ENCODE measurements at places on chromosomes 7 and 10. TPM values are rescaled to one million over a fixed set of nuclear protein-coding genes. Genes with fewer than 3 reads are reported as not detected.

The LEP gene
- not detected for total RNA-seq

The CAV1 gene
- 284 TPM for total RNA-seq

- H3K4me3 ChIP-seq, result no peak overlapping the region
- peaks cover 33% of the 10 kb centered on the region for H3K27me3 ChIP-seq
- no peaks in the 10 kb centered on the region for H3K36me3 ChIP-seq
Measured at GRCh38 chr10:45053569-45054100, 52.9 kb downstream of the ZNF22 start.

The DPCD gene
- total RNA-seq, result 44.2 TPM

The PIK3CG gene
- not detected for total RNA-seq

DNA sequence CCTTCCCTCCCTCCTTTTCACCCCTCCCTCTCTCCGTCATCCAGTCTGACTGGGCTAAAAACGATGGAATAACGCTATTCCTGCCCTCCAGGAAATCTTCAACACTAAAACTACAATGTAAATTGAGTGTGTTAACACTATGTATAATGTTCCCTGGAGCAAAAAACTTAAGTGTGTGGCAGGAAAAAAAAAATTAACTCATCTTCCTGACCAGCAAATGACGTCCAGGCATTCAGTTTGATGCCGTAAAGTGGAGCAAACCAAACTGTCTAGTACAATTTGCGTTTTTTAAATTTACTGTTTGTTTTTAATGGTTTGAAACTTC is 545 bp upstream of the MTPN start:
- H3K36me3 ChIP-seq, result 0 out of 2 replicates have a peak, but pooled peaks cover 2% of the 10 kb centered on the region
- H3K4me1 ChIP-seq, result peaks cover 33% of the 10 kb centered on the region
- DNase-seq, result no peak
- H3K27ac ChIP-seq, result no peak overlapping the region
- no peaks in the 10 kb centered on the region for H3K27me3 ChIP-seq

The PTPRN2 gene
- 3.6 TPM for total RNA-seq

DNA sequence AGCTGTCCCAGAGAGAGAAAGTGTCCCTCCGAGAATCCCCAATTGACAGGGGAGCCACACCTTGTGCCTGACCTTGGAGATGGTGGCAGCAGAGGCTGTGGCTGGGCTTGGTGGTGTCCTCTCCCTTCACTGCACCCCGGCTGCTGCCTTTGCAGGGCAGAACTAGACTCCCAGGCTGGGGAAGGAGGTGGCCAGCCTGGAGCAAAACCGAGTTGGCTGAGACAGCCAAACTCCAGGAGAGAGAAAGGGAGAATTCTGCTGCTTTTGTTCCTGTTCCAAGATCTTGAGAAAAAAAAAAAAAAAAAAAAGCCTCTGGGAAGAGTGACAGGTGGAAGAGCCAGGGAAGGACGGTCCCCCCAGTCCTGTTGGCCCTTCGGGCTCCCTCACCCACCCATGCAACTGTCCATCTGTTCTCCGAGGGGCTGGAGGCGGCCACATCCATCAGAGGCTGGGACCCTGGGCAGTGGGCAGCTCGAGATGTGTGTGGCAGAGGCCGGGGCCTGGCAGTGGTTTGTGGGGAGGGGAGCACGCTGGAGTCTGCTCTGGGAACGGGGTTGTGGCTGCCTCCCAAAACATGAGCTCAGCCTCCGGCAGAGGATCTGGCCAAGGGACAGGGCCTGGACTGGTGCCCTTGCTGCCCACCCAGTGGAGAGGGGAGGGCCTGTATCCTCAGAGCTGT is 35.5 kb downstream of the CLIP2 start:
- no peak for DNase-seq
- H3K36me3 ChIP-seq, result no peaks in the 10 kb centered on the region
- no peaks in the 10 kb centered on the region for H3K27me3 ChIP-seq
- H3K27ac ChIP-seq, result no peak overlapping the region
- no peaks in the 10 kb centered on the region for H3K4me1 ChIP-seq

- no peak for DNase-seq
- no peak overlapping the region for H3K27ac ChIP-seq
Measured at GRCh38 chr7:91752102-91752501, 128.4 kb downstream of the MTERF1 start.

The WNT8B gene
- 0.29 TPM for total RNA-seq

DNA sequence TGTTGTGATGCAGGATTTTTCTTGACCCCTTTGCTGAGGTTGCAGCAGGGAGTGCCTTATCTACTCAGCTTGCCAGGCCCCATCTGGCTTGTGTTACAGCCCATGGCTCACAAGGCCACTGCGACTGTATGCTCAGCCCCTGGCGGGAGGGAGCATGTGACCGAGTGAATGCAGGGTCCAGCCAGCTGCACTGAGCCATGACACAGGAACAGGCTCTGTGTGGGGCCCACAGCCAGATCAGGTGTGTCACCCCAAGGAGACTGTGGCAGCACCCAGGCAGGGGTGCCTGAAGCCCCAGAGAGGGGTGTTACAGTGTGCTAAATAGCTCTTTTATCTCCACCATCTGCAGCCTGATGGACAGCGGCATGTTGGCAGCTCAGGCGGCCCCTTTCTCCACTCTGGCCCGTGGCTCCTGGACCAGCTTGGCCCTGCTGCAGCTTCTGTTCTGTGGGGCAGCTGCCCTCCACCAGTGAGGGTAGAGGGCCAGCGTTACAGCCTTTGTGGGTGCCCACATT is 2.6 kb upstream of the PCBD1 start:
- H3K4me1 ChIP-seq, result peaks cover 31% of the 10 kb centered on the region
- no peak overlapping the region for H3K4me3 ChIP-seq
- H3K36me3 ChIP-seq, result no peaks in the 10 kb centered on the region
- no peak for DNase-seq
- no peaks in the 10 kb centered on the region for H3K27me3 ChIP-seq

GRCh38 chr10:126646110-126646509 is 24.4 kb downstream of the C10orf90 start:
- no peaks in the 10 kb centered on the region for H3K36me3 ChIP-seq
- peak; percentile 23 for DNase-seq
- no peak overlapping the region for H3K4me3 ChIP-seq
- no peaks in the 10 kb centered on the region for H3K27me3 ChIP-seq

DNA sequence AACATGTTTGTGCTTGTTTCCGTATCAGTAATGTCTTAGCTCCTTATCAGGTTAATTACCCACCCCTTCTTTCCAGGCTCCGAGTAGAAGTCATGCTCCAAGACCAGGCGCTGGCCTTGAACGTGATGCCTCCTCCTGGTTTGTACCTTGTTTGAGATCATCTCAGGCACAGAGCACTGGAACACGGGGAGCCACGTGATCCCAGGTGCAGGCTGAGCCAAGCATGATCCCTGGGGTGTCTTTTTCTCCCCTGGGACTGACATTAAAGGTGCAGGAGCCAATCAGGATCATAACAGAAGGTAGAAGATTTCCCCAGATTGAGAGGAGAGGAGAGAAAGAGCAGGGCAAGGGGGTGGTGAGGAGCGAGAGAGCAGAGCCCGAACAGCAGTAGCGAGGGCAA is 626.1 kb upstream of the GALNT17 start:
- H3K4me3 ChIP-seq, result no peak overlapping the region
- H3K4me1 ChIP-seq, result no peaks in the 10 kb centered on the region
- DNase-seq, result no peak
- H3K27ac ChIP-seq, result no peak overlapping the region
- H3K27me3 ChIP-seq, result no peaks in the 10 kb centered on the region

DNA sequence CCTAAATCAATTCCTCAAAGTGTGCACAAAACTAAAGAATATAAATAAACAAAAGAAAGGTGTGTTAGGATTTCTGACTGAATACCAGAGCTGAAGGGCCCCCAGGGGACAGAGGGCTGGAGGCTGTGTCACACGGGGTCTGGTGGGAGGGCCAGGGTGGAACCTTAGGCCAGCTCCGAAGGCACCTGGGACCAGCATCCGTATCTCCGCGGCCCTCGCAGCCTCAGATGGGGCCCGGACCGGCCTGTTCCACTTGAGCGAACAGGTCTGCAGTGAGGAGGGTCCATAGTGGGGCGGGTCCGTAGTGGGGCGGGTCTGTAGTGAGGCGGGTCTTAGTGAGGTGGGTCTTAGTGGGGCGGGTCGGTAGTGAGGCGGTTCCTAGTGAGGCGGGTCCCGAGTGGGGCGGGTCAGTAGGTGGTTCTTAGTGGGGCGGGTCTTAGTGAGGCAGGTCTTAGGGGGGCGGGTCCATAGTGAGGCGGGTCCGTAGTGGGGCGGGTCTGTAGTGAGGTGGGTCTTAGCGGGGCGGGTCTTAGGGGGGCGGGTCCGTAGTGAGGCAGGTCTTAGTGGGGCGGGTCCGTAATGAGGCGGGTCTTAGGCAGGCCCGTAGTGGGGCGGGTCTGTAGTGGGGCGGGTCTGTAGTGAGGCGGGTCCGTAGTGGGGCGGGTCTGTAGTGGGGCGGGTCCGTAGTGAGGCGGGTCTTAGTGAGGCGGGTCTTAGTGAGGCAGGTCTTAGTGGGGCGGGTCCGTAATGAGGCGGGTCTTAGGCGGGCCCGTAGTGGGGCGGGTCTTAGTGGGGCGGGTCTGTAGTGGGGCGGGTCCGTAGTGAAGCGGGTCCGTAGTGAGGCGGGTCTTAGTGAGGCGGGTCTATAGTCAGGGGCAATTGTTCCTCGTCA is 15.1 kb downstream of the GPR146 start:
- H3K27ac ChIP-seq, result no peak overlapping the region
- DNase-seq, result no peak
- H3K4me1 ChIP-seq, result no peaks in the 10 kb centered on the region
- no peaks in the 10 kb centered on the region for H3K27me3 ChIP-seq
- H3K4me3 ChIP-seq, result no peak overlapping the region
- no peaks in the 10 kb centered on the region for H3K36me3 ChIP-seq

The GSTO2 gene
- total RNA-seq, result 13.8 TPM

The OR6V1 gene
- total RNA-seq, result not detected

DNA sequence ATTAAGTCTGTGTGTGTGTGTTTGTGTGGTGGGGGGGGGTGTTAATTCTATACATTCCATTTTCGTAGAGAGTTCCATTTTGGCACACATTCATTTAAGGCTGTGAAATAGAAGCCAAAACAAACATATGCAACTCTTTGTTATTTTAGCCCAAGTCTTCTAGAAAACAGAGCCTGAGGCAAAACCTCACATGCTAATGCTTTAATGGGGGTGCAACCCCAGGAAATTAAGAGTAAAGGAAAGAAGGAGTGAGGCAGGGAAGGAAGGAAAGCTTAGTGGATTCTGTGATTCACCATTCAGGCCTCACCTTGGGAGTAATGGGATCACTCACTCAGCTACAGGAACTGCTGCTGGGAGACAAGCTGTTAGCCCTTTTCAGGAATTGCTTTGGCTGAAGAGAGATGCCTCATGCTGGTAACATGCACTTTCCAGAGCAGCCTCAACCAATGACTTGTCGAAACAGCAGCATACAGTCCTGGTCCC is 73.0 kb upstream of the CTTNBP2 start:
- H3K27ac ChIP-seq, result peak overlapping the region; percentile 54
- H3K36me3 ChIP-seq, result no peaks in the 10 kb centered on the region
- no peak overlapping the region for H3K4me3 ChIP-seq
- H3K27me3 ChIP-seq, result no peaks in the 10 kb centered on the region
- peaks cover 50% of the 10 kb centered on the region for H3K4me1 ChIP-seq

DNA sequence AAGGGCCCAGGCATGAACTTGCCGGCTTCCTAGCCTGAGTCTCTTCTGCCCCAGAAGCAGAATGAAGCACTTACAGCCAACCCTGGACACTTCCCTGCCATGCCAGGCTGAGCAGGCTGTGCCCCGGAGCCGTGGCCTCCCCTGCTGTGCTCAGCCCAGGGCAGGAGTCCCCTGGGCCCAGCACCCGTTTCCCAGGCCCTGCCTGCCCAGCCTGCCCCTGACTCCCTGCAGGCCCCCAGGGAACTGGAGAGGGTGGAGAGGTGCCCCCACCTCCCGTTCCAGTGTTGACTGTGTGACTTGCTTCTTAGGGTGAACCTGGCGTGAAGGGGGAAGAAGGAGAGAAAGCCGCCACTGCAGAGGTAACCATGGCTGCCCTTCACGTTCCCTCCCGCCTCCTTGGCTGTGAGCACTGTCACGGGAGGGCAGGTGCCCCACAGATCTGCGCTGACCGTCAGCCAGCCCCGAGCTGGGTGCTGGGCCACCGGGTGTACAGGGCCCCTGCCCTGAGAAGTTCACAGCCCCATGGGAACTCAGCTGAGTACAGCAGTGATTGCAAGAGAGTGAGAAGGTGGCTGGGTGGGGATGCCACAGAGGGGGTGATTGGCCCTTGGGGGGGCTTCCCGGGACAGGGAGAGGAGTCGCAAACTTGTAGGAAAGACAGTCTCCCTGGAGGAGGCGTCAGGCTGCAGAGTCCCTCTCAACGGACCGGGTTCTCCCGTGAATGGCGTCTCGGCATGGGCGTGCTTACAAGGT is 75.9 kb downstream of the MYL10 start:
- H3K27me3 ChIP-seq, result no peaks in the 10 kb centered on the region
- no peaks in the 10 kb centered on the region for H3K4me1 ChIP-seq
- no peak for DNase-seq
- H3K4me3 ChIP-seq, result no peak overlapping the region
- no peak overlapping the region for H3K27ac ChIP-seq

GRCh38 chr10:88901984-88902789 is 22.1 kb downstream of the STAMBPL1 start:
- no peak for DNase-seq
- no peak overlapping the region for H3K4me3 ChIP-seq
- H3K36me3 ChIP-seq, result 0 out of 2 replicates have a peak, but pooled peaks cover 3% of the 10 kb centered on the region
- no peaks in the 10 kb centered on the region for H3K4me1 ChIP-seq
- no peak overlapping the region for H3K27ac ChIP-seq

DNA sequence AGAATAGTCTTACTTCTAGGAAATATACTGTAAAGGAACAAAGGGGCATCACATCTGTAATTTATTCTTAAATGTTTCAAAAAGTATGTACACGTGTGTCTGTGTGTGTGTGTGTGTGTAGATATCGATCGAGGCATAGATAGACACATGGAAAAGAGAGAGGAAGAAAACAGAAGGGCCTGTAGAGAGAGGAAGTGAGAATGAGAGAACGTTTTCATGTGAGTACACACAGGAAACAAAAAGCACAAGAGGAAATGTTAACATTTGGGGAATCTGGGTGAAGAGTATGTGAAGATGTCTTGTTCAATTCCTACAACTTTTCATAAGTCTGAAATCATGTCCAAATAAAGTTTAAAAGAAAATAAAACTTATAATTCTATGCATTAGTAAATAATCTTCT is 286.5 kb upstream of the SORCS1 start:
- no peaks in the 10 kb centered on the region for H3K27me3 ChIP-seq
- no peak overlapping the region for H3K27ac ChIP-seq
- no peak overlapping the region for H3K4me3 ChIP-seq
- DNase-seq, result no peak

DNA sequence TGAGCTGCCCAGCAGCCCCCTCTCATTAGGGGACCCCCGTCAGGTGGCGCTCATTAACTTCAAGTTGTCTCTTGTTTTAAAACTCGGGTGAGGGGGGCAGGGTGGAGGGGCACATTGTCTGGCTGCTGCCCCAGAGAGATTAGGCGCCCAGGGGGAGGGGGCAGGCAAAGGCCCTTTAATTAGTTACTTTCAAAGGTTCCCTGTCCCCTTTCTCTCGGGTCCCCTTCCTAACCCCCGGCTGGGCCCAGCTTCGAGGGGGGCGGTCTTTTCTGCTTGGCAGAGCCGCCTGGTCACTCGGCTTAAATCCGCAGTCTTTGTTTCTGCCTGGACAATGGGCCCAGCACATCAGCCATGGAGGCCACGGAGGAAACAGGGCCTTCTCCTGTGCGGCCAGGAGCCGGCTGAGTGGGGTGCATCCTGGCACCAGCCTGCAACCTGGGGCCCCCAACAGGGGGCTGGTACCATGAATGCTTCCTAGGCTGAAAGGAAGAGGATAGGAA is 38.9 kb upstream of the SLF2 start:
- no peak overlapping the region for H3K27ac ChIP-seq
- no peak for DNase-seq
- no peaks in the 10 kb centered on the region for H3K36me3 ChIP-seq
- H3K27me3 ChIP-seq, result no peaks in the 10 kb centered on the region
- no peak overlapping the region for H3K4me3 ChIP-seq

The MMP21 gene
- total RNA-seq, result not detected

All from PC-3 (cell line).